Progenitor cell of endocrine pancreas (in vitro differentiated cells): ENCODE measurements at places on chromosomes 13 and 19. TPM values are rescaled to one million over a fixed set of nuclear protein-coding genes. Genes with fewer than 3 reads are reported as not detected.

- H3K4me3 ChIP-seq: no peak overlapping the region
- no peak overlapping the region for H3K27ac ChIP-seq
- H3K4me1 ChIP-seq: peaks cover 5% of the 10 kb centered on the region
These were observed 305.3 kb downstream of the IRS2 start for GRCh38 chr13:109481040-109481439.

GRCh38 chr19:42003506-42004294, 9.7 kb upstream of the ATP1A3 start:
- no peak for DNase-seq
- no peak overlapping the region for H3K27ac ChIP-seq
- no peaks in the 10 kb centered on the region for H3K36me3 ChIP-seq
- H3K4me1 ChIP-seq: peaks cover 3% of the 10 kb centered on the region

DNA sequence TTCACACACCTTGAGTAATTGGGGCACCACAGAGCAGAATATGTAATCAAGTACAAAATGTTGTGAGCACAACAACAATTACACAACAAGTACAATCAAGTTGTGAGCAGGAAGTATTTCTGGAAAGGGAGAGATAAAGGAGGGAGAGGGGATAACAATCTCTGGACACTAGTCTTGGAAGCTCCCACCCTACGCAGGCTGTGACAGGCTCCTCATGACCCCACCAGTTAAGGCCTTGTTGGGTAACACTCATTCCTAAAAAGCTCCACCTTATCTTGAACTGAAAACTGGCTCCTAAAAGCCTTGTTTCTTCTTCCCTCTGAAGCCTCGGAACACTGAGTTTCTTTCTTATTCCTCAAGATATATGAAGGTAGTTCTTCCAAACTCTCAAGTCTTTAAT, 806.0 kb downstream of the UQCRFS1 start:
- H3K4me1 ChIP-seq: peaks cover 9% of the 10 kb centered on the region
- H3K27me3 ChIP-seq: peaks cover 33% of the 10 kb centered on the region
- no peak for DNase-seq
- H3K27ac ChIP-seq: no peak overlapping the region
- H3K36me3 ChIP-seq: no peaks in the 10 kb centered on the region

DNA sequence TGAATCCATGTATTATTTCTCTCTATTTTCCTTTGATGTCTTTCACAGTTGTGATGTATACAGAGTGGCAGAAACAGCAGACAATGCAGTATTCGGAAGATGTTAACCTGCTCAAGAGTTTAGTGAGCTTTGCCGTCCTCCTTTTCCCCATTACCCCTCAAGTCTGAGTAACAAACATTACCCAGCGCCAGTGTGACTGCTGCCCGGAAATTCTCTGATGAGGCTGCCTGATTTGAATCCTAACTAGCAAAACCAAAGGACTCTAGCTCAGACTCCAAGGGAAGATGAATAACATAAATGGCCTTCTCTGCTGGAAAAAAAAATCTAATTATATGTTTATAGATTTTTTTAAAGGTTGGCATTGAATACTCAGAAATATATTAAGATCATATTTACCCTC, 247.3 kb upstream of the SOX21 start:
- no peak overlapping the region for H3K4me3 ChIP-seq
- H3K27me3 ChIP-seq: peaks cover 12% of the 10 kb centered on the region
- DNase-seq: no peak
- H3K36me3 ChIP-seq: no peaks in the 10 kb centered on the region
- H3K4me1 ChIP-seq: peaks cover 8% of the 10 kb centered on the region

DNA sequence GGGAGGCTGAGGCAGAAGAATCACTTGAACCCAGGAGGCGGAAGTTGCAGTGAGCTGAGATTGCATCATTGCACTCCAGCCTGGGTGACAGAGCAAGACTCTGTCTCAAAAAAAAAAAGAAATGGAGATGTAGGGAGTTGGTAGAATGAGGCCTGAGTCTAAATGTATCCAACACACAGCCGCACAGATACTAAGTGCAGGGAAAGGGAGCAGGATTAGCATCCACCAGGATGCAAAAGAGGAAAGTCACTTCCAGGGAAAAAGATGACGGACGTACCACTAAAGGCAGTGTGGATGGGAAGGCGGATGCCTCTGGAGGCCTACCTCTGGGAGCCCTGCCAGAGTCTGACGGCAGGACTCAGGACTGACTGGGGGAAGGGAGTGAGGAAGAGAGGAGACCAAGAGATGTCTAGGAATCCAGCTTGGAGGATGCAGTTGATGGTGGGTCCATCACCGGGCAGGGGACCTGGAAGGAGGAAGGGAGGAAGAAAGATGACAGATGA, 6.8 kb downstream of the FAM98C start:
- H3K27ac ChIP-seq: peak overlapping the region; percentile 34
- no peak for DNase-seq
- H3K4me1 ChIP-seq: no peaks in the 10 kb centered on the region
- H3K36me3 ChIP-seq: peaks cover 3% of the 10 kb centered on the region
- H3K4me3 ChIP-seq: no peak overlapping the region
- H3K27me3 ChIP-seq: peaks cover 3% of the 10 kb centered on the region

The SPACA4 gene
- not detected in 2 replicates for total RNA-seq

The ZNF443 gene
- total RNA-seq: 13.8 and 14.2 TPM in 2 replicates

The ZNF211 gene
- total RNA-seq: 25.1 and 26.0 TPM in 2 replicates

DNA sequence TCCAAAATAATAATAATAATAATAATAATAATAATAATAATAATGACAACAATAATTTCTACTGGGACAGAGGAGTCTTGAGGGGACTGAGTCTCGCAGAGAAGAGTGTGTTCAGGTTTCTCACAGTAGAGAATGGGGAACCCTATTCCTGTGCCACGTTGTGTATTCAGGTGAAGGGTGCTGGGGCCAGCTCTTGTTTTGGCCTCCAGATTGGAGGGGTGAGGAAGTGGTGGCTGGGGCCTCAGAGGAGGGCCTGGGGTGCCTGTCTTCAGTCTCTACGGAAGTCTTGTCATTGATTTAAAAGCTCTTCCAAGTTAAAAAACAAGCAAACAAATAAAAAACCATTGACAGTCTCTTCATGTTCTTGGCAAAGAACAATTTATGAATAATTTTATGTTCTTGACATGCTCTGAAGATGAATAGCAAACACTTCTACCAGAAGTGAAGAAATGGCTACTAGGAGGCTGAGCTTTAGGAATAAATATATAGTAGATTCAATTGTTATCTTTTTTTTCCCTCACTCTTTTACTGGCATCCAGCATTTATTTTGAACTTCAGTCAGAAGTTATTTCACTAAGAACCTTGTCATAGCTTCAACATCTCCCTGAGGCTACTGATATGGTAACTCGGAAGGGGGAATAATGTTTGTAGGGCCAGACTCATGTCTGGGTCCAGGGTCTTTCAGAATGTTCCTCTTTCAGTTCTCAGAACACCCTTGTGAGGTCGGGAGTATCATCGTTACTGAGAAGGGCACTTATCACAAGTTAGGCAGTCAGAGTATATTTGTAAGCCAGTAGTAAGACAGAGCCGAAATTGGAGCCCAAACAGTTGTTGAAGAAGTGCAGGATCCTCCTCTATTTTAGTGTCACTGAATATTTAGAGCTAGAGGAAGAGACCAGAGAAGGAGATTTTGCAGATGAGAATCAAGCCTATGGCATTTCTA, 13.1 kb downstream of the LRCH1 start:
- H3K4me1 ChIP-seq: peaks cover 3% of the 10 kb centered on the region
- H3K4me3 ChIP-seq: no peak overlapping the region
- no peaks in the 10 kb centered on the region for H3K36me3 ChIP-seq
- no peaks in the 10 kb centered on the region for H3K27me3 ChIP-seq

DNA sequence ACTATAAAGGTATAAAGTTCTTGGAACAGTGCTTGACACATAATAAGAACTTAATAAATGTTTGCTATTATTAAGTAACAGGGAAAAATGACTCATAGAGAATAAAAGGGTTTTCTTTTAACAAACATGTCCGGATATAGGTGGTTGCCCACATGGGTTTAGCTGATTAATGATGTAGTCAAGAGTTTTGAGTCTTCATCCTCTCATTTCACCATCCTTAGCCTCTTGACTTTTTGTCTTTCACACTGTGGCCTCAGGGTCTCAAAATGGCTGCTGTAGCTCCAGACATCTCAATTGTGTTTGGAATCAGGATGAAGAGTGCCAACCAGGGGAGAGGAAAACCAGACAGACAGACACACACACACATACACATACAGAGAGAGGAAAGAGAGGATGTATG, 97.9 kb downstream of the HSPH1 start:
- H3K27me3 ChIP-seq: peaks cover 55% of the 10 kb centered on the region
- H3K4me1 ChIP-seq: no peaks in the 10 kb centered on the region

DNA sequence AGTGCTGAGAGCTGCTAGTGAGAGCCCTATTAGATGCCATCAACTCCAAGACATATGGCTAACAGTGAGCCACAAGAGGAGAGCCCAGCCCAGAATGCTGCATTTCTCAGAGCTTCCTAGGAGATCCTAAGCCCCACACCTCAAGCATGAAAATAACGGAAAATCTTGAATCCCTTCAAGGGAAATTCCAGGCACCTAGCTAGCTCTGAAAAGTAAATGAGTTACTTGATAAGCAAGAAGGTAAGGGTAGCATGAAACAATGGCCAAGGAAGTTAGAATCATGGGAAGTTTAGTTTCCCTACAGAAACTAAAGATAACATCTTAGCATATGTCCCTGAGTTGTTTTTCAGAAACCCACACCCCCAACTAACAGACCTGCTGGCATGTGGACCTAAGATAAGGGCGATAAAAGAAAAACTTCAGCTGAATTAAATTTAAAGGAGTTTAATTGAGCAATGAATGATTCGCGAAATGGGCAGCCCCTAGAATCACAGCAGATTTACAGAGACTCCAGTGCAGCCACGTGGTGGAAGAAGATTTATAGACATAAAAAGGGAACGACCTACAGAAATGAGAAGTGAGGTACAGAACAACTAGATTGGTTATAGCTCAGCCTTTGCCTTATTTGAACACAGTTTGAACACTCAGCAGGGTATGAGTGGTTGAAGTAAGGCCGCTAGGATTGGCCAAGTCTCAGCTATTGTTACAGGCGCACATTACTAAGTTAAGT, 301.3 kb upstream of the DACH1 start:
- no peaks in the 10 kb centered on the region for H3K27me3 ChIP-seq
- H3K4me1 ChIP-seq: peaks cover 3% of the 10 kb centered on the region
- H3K36me3 ChIP-seq: no peaks in the 10 kb centered on the region
- no peak for DNase-seq
- H3K4me3 ChIP-seq: no peak overlapping the region

DNA sequence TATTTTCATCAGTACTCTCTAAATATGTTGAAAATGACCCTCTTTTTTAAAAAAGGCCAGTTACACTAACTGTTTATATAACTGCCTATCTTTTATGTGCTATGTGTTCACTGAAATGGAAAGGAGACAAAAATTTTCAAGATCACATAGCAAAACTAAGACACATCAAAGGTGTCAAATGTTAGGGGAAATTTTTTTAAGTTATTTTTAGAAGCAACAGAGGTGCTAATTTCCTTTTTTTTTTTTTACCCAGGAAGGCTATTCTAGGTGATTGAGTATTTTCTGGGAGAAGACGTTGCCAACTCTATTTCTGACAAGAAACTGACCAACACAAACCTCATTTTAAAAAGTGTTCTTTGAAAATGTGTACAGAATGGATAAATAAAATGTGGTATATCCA, 45.7 kb downstream of the ELF1 start:
- no peak overlapping the region for H3K4me3 ChIP-seq
- H3K4me1 ChIP-seq: peaks cover 60% of the 10 kb centered on the region
- peak overlapping the region; percentile 71 for H3K27ac ChIP-seq
- no peak for DNase-seq

The TMED1 gene
- total RNA-seq: 32.6 and 39.3 TPM in 2 replicates

DNA sequence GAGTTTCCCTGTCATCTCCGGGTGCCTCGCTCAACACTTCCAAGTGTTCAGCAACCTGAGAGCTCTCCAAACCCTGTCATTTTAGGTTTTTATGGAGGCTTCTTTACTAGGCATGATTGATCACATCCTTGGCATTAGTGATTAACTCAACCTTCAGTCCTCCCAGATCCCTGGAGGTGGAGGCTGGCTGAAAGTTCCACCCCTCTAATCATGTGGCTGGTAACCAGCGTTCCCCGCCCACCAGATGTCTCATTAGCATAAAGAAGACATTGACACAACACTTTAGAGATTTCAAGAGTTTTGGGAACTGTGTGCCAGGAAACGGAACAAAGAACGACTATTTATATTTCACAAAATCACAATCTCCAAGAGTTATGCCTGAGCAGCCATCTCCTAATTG, 71.1 kb upstream of the RGCC start:
- DNase-seq: no peak
- no peak overlapping the region for H3K4me3 ChIP-seq
- no peak overlapping the region for H3K27ac ChIP-seq
- no peaks in the 10 kb centered on the region for H3K27me3 ChIP-seq
- H3K36me3 ChIP-seq: no peaks in the 10 kb centered on the region

- H3K27me3 ChIP-seq: no peaks in the 10 kb centered on the region
- H3K4me3 ChIP-seq: no peak overlapping the region
- H3K4me1 ChIP-seq: no peaks in the 10 kb centered on the region
- H3K27ac ChIP-seq: no peak overlapping the region
- DNase-seq: no peak
These were observed 26.2 kb downstream of the CSNK1G2 start for GRCh38 chr19:1967087-1967608.

- H3K27ac ChIP-seq: no peak overlapping the region
- H3K4me3 ChIP-seq: no peak overlapping the region
- DNase-seq: no peak
- no peaks in the 10 kb centered on the region for H3K27me3 ChIP-seq
These were observed 6.1 kb upstream of the ZNF98 start for GRCh38 chr19:22427960-22428913.

GRCh38 chr13:35716186-35716585, 239.7 kb upstream of the MAB21L1 start:
- no peak for DNase-seq
- H3K36me3 ChIP-seq: no peaks in the 10 kb centered on the region
- no peak overlapping the region for H3K27ac ChIP-seq
- H3K27me3 ChIP-seq: peaks cover 11% of the 10 kb centered on the region
- H3K4me3 ChIP-seq: no peak overlapping the region

DNA sequence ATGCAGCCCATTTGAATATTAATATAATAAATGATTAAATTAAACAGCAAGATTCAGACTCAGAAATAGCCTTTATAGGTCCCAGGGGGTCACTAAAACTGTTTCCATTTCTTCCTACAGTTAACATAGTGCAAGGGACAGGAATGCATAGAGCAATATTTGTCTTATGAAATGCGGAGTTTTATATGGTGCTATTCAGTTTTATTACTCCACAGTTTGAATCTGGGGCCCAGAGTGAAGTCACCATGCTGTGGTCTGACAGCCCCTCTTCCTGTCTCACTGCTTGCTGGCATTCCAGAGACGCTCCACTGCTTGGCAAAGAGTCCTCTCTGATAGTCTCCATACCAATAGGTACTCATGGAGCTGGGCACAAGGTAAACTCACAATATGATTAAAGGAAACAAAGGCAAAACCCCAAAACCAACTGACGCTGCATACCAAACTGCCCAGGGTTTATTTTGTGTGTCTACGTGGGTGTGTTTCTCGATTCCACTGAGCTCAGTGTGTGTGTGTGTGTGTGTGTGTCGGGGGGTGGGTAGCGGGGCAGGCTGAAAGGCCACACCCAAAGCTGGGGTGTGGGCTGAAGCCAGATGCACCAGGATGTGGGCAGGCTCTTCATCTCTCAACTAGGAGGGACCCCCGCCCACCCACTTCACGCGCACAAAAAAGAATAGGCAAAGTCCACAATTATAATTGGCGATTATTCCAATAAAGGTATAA, 277.9 kb downstream of the TSHZ3 start:
- H3K27me3 ChIP-seq: peaks cover 15% of the 10 kb centered on the region
- H3K4me1 ChIP-seq: peaks cover 3% of the 10 kb centered on the region
- H3K27ac ChIP-seq: no peak overlapping the region
- H3K4me3 ChIP-seq: no peak overlapping the region

- peak overlapping the region; percentile 94 for H3K4me3 ChIP-seq
- H3K27me3 ChIP-seq: no peaks in the 10 kb centered on the region
- DNase-seq: no peak
- H3K4me1 ChIP-seq: peaks cover 14% of the 10 kb centered on the region
These were observed 1.1 kb downstream of the TECR start for GRCh38 chr19:14530506-14530905.

- no peaks in the 10 kb centered on the region for H3K4me1 ChIP-seq
- H3K36me3 ChIP-seq: no peaks in the 10 kb centered on the region
- H3K27ac ChIP-seq: no peak overlapping the region
These were observed 15.9 kb downstream of the VSTM2B start for GRCh38 chr19:29541473-29542253.
